Mucosa of descending colon (tissue), 3 donors: ENCODE measurements at places on chromosomes 5 and 9. TPM values are rescaled to one million over a fixed set of nuclear protein-coding genes. Genes with fewer than 3 reads are reported as not detected.

Gene RMRP
- total RNA-seq: 19,463 TPM

Gene RAI14
- total RNA-seq: 41.0 TPM

Gene KCNIP1
- not detected for total RNA-seq

Gene TENT4A
- 26.2 TPM for total RNA-seq

Gene ZNF300
- total RNA-seq: 3.5 TPM

Gene CCIN
- total RNA-seq: not detected

Gene DMGDH
- total RNA-seq: 1.2 TPM

Gene SLCO6A1
- not detected for total RNA-seq

Gene CEP120
- total RNA-seq: 12.6 TPM

Gene ANKRD20A1
- total RNA-seq: 15.3 TPM

Gene DCANP1
- total RNA-seq: not detected

Gene NEURL1B
- total RNA-seq: 97.6 TPM

Gene EFNA5
- total RNA-seq: 12.7 TPM

Gene SELENOP
- total RNA-seq: 2,199 TPM

Gene PCDHB11
- total RNA-seq: 0.55 TPM

Gene FBXL7
- 3.4 TPM for total RNA-seq

Gene CDC25C
- total RNA-seq: 0.79 TPM

Gene DIAPH1
- 53.3 TPM for total RNA-seq

Gene MTX3
- 7.9 TPM for total RNA-seq

Gene ZNF618
- total RNA-seq: 3.7 TPM

Gene OSMR
- total RNA-seq: 24.9 TPM

Gene FOXD4L4
- total RNA-seq: 0.27 TPM

Gene SOX30
- total RNA-seq: 0.29 TPM

Gene ITK
- 2.7 TPM for total RNA-seq

Gene FAM120A
- 209 TPM for total RNA-seq

Gene GRM6
- total RNA-seq: not detected

Gene GPRIN1
- total RNA-seq: 1.6 TPM

Gene SUSD3
- total RNA-seq: 1.8 TPM

Gene PAXX
- 32.0 TPM for total RNA-seq

Gene NR2F1-AS1
- total RNA-seq: 2.2 TPM

Gene SPINK4
- 85.2 TPM for total RNA-seq

Gene SPATA31C1
- total RNA-seq: not detected

Gene C9
- total RNA-seq: 0.12 TPM

Gene KLHL3
- 5.4 TPM for total RNA-seq

Gene ORM2
- total RNA-seq: 1.0 TPM

Gene DBH
- not detected for total RNA-seq

Gene ARL14EPL
- total RNA-seq: not detected

Gene C5orf63
- 14.9 TPM for total RNA-seq

Gene LCN2
- 456 TPM for total RNA-seq

Gene MAP1B
- total RNA-seq: 6.5 TPM

Gene PDLIM4
- 5.6 TPM for total RNA-seq

Gene PPP1R26
- total RNA-seq: 24.5 TPM
